ENCODE measurements at places on chromosomes 2 and 18.

- no peak for DNase-seq
Measured at GRCh38 chr18:31633392-31634330, 42.0 kb downstream of the TTR start.

DNA sequence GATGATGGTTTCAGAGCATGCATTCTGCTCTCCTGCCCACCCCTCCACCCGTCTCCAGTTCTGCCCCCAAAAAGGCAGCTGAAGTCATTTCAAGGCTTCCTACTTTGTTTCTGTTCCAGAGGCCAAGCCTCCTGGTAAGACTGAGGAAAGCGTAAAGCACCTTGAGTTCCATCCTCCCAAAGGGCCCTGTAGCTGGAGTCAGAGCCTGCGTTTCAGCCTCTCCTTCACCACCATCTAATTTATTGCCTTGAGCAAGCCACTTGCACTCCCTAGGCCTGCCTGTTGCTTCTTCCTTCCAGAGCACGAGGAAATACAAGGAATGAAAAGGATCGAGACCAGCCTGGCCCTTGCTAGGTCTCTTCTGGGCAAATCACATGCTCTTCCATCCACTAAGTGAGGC is 244.2 kb upstream of the RAB12 start:
- no peak for DNase-seq

- no peak for DNase-seq
Measured at GRCh38 chr2:109375131-109375561, 238.6 kb downstream of the SEPTIN10 start.

DNA sequence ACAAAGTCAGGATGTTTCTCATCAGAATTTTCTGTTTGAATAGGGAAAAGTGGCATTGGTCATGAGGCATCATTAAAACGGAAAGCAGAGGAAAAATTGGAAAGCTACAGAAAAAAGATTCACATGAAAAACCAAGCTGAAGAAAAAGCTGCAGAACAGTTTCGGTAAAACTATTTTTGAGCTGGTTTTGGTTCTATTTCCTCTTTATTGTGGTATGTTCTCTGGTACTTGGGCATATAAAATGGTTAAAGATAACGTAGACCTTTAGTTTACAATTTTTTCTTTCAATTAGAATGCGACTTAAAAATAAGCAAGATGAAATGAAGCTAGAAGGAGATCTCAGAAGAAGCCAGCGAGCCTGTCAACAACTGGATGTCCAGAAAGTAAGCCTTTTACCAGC is 7.6 kb downstream of the GPATCH11 start:
- no peak for DNase-seq

- DNase-seq = no peak
Measured at GRCh38 chr2:113032737-113033136, 19.9 kb downstream of the IL36B start.

DNA sequence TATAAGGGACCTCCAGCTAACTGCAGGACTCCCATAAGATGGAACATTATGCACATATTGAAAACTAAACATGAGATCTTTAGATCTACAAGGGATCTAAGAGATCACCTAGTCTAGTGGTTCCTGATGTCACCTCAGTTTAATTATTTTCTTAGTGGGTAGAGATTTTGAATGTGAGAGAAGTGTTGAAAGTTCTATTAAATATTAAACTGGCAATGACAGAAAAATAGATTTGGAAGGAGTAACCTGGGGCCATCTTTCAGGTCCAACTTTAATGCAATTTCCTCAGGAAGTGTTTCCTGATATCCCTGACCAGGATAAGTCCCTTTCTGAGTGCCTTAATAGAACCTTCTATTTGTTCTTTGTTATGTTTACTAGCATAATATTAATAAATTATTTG is 29.1 kb upstream of the CPS1 start:
- no peak for DNase-seq
